NCI-H1436 treated with DMSO at 0.1 percent for 48 hours (cell line): ENCODE measurements at places on chromosomes 2 and 18.

- DNase-seq = no peak
Measured at GRCh38 chr2:225895126-225895525, 495.6 kb downstream of the NYAP2 start.

DNA sequence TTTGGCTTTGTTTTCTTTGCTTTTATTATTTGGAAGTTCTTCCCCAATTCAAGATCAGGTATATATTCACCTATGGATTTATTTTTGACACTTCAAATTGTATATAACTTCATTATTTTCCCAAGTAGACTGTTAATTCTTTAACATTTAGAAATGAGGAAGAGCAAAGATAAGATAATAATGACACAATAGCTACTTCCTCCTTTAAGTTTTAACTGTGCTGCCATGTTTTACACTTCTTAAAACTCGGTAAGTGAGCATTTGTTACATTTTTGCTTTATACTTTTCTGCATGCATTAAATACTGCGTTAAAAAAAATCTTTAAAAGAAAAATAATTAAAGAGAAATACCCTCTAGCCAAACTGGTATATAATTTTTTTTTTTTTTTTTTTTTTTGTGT is 32.5 kb downstream of the SLC66A3 start:
- no peak for DNase-seq

DNA sequence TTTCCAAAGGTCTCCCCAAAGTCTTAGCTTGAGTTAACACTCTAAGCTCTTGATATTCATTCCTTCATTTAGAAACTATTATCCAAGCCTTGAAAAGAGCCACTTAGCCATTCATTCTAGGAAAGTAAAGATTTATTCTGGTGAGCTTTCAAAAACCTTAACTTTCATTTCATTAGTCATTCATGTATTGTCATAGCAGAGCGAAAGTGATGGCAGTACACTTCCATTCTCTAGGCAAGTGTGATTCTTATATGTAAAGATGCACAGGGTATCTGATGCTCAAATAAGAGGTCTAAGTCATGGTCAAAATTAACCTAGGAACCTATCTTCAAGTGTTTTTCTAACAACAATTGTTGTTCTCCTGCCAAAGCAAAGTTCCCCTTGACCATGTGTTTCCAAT is 553.0 kb upstream of the FANCL start:
- no peak for DNase-seq

GRCh38 chr18:60722742-60723141 is 350.2 kb upstream of the MC4R start:
- DNase-seq = no peak

- no peak for DNase-seq
Measured at GRCh38 chr2:129797489-129798300, 181.8 kb upstream of the RAB6C start.

DNA sequence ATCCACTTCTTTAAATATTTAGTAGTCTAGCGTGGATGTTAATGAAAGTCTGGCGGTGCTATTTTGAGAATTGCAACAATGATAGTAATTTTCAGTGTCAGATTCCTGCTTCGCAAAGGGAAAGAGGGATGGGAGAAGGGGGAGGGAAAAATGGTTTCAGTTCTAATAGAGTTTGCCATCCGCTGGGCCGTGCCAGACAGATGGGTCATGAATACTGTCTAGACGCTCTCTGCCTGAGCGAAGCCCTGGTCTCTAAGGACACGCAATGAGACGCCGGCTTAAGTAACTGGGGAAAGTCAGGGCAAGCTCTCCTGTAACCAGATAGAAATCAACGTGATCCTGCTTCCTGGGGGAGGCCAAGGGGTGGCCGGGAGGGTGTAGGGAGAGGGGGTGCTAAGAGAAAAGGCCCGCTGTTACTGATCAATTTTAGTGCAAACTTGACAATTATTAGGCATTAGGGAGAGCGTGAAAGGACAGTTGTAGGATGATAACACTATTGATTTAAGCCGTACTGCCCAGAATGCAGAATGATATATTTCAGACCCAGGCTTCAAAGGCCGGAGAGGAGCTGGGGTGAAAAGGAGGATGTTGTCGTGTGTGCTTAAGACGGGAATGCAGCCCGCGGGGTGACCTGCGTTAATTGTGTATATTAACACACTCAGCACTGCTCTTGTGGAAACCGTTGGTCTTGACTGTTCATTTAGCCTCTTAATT is 229.2 kb downstream of the LDLRAD4 start:
- no peak for DNase-seq

- DNase-seq = no peak
Measured at GRCh38 chr2:179107737-179108136, 57.8 kb upstream of the CCDC141 start.

- DNase-seq = no peak
Measured at GRCh38 chr2:170222298-170222697, 44.4 kb downstream of the MYO3B start.

GRCh38 chr2:159202568-159203071 is 83.9 kb downstream of the WDSUB1 start:
- no peak for DNase-seq

- DNase-seq = no peak
Measured at GRCh38 chr2:181120625-181121024, 140.2 kb downstream of the UBE2E3 start.

GRCh38 chr2:65654496-65654895 is 222.1 kb upstream of the SPRED2 start:
- no peak for DNase-seq

GRCh38 chr2:119234021-119235019 is 10.7 kb downstream of the STEAP3 start:
- no peak for DNase-seq

- DNase-seq = no peak
Measured at GRCh38 chr18:69838620-69839411, 108.9 kb downstream of the CD226 start.

- no peak for DNase-seq
Measured at GRCh38 chr2:74199275-74199701, 873 bp downstream of the MTHFD2 start.

GRCh38 chr2:1430491-1430890 is 17.2 kb downstream of the TPO start:
- no peak for DNase-seq

- no peak for DNase-seq
Measured at GRCh38 chr2:23803264-23803964, 123.5 kb downstream of the ATAD2B start.

DNA sequence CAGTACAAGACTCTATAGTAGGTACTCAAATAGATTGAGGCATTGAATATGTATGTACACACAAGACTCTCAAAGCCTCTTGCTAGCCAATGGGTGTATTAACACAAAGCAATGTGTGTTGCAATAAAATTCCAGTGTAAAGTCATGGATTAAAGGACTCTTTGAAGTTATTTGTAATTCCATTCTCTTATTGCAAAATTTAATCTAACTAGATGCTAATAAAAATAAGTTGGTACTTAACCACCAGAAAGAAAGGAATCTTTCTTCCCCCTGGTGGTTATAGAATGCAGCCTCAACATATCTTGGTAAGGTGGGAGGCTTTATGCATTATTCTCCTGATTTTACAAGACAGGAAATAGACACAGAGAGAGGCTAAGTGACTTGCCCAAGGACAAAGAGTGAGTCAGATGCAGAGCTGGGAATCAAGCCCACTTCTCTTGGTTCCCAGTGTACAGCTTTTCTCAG is 18.0 kb downstream of the LRP1B start:
- DNase-seq = no peak

DNA sequence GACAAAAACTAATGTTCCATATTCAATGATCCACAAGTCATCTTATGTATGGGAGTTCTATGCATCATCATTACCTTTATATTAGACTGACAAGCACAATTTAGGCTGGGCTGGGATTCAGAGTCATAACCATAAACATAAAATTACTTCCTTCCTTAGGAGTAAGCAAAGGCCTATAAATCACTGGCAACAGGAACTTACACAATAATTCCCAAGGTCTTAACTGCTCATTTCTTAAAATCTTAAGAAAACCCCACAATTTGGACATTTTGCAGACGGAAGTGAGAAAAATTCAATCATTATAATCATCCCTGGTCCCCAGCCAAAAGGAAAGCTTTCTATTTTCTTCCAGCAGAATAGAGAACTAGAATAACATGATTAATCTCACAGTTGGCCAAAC is 232.3 kb downstream of the DYM start:
- no peak for DNase-seq

GRCh38 chr2:180258041-180258537 is 251.0 kb upstream of the CWC22 start:
- DNase-seq = no peak
